Neural progenitor cell (in vitro differentiated cells): ENCODE measurements at places on chromosomes 3 and 15.

- DNase-seq: no peak
Observed at GRCh38 chr3:57268416-57268815, 24.1 kb downstream of the ASB14 start.

DNA sequence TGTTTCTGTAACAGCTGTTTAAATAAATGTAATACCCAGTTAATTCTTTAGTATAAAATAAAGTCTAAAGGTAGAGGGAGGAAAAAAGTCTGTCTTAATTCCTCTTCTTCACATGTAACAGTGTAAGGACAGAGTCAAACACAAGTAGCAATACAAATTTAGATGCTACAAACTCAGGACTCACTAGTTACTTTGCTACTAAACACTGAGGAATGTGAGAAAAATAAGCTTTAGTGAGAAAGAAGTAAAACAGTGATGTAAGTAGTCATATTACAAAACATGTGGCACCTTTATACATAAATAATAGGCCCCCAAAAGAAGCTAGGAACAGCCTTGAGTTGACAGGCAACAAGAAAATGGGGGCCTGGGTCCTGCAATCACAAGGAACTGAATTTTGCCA lies 113.0 kb downstream of the TBC1D5 start:
- DNase-seq: no peak

GRCh38 chr3:193021506-193022010 lies 103.9 kb upstream of the MB21D2 start:
- DNase-seq: no peak

- no peak for DNase-seq
Observed at GRCh38 chr3:123546133-123546755, 38.6 kb downstream of the HACD2 start.

DNA sequence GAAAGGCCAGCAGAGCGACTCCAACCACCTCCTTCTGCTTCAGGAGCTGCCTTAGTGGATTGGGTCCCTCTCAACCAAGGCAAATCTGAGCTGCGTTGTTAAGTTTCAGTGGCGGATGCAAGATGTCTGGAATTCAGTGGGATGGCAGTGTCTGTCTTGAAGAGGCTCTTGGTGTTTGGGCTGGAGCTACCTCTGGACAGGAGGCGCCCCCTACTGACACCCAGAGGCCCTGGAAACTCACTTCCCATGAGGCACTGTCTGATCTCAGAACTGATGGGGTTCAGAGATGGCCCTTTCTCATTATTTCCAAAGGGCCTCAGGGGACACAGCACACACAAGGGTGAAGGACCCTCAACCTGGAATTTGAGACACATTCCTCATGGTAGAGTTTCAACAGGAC lies 6.0 kb upstream of the SLC28A1 start:
- peak; percentile 81 for DNase-seq

DNA sequence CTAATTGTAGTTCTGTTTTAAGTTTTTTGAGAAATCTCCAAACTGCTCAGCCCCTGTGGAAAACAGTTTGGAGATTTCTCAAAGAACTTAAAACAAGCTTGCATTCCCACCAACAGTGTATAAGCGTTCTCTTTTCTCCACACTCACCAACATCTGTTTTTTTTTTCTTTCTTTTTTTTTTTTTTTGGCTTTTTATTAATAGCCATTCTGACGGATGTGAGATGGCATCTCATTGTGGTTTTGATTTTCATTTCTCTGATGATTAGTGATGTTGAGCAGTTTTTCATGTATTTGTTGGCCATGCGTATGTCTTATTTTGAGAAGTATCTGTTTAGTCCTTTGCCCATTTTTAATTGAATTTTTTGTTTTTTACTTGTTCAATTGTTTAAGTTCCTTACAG lies 73.1 kb upstream of the COL8A1 start:
- no peak for DNase-seq
